Right cardiac atrium (tissue), 5 donors: ENCODE measurements at places on chromosomes 1 and 21. TPM values are rescaled to one million over a fixed set of nuclear protein-coding genes. Genes with fewer than 3 reads are reported as not detected.

The PCSK9 gene
- total RNA-seq = not detected

The HMGN1 gene
- 84.6 TPM for total RNA-seq

The CHRNB2 gene
- total RNA-seq = not detected

The RIPPLY3 gene
- total RNA-seq = not detected

The S100A12 gene
- 2.2 TPM for total RNA-seq

The PEX11B gene
- total RNA-seq = 21.9 TPM

The DYRK3 gene
- 15.7 TPM for total RNA-seq

The CDA gene
- total RNA-seq = 2.2 TPM

The ZBED6 gene
- 15.7 TPM for total RNA-seq

The RHEX gene
- total RNA-seq = 0.82 TPM

The KCNK2 gene
- total RNA-seq = not detected

The CA6 gene
- total RNA-seq = not detected

GRCh38 chr1:161956097-161956496 is 67.6 kb downstream of the OLFML2B start:
- no peak for DNase-seq

DNA sequence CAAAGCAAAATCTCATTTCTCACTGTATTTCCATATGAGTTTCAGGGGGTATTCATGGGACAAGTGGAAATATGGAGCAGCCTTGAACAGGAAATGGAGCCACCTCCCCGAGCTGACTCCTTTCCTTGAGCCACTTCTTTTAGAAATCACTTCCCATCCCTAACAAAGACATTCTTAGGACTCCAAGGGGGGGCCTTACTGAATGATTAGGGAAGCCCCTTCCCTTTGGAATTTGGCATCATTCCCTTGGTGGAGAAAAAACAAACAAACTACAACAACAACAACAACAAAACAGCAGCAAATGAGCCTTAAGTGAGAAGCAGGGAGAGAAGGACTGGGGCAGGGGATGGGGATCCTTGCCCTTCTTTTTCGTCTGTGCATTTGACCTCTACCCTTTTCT is 278.3 kb downstream of the ZNF648 start:
- DNase-seq = no peak

- DNase-seq = no peak
These were observed 51.4 kb downstream of the RHBG start for GRCh38 chr1:156420205-156421061.

DNA sequence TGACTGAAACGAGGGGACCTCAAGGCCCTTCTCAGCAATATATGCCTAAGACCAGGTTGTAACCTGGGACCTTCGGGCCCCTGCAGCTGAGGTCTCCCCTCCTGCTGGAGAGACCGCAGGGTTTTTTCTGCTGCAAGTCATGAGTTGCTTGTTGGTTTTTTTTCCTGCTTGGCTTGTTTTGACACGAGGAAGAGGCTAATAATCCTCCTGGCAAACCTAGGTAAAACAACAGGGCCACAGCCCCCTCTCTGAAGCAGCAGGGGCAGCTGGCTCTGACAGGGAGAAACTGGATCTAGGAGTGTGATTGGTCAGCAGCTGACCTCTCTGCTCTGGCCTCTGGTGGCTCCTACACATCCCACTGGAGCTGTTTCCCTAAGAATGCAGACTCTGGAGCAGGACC is 69.0 kb downstream of the CD34 start:
- no peak for DNase-seq

DNA sequence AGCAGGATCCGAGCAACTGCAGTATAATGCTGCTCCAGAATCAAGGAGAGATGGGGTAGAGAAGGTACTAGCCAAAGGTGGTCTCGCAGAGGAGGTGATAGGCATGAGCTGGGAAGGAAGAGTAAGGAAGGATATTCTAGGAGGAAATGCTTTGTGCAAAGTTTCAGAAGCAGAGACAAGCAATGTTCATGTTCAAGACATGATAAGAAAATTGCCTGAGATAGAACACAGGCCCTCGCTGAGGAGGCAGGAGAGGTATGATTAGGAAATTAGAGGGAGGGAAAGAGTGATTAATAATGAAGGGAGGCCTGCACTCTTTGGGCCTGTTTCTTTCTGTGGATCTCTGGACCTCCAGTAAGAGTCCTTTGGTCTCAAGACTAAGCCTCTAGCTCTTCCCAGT is 12.9 kb upstream of the ETV3 start:
- DNase-seq = no peak

GRCh38 chr1:230174041-230174440 is 107.0 kb downstream of the GALNT2 start:
- no peak for DNase-seq

DNA sequence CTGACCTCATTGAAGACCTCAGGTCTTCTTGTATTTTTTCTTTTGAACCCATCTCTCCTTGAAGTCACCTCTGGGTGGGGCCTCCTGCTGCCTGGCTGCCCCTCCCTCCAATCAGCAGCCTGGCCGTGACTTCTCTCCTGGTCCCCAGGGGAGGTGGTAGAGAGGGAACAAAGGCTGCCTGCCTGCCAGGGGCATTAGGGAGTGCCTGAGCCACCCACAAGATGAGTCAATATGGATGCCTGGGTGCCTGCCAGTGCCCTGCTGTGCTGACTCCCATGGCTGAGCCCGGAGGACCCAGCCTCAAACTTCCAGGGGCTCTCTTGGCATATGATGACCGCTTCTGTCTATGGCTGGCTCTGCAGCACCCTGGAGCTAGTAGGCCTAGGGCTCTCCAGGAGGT is 5.3 kb upstream of the CDCP2 start:
- no peak for DNase-seq

DNA sequence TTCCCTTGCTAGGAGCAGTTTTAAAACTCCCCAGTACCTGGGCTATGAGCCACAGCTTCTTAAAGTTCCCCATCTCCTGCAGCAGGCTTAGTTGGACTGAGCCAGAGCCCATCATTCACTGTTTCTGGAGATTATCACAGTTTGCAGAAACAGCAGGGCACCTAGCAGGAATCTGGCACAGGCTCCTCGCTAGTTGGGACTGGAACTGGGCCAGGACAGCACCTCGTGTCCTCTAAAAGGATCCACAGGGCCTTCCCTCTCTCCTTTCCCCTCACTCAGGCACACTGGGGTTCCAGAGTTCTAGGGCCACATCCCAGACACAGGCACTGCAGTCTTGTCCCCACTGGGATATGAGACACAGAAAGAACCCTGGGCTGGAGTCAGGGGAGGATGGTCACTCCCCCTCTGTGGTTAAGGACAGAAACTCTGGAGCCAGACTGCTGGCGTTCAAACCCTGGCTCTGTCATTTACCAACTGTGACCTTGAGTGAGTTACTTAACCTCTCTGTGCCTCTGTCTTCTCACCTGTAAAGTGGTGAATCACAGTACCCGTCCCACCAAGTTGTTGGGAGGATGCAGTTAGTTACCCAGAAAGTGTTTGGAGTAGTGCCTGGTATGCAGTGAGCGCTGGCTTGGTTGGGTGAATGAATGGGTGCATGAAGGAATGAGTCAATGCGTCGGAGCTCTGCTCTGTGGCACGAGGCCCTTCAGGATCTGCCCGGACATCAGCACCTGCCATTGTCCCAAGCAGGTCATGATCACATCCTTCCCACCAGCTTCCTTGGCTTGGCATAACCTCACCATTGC is 18.8 kb upstream of the ECE1 start:
- peak; percentile 66 for DNase-seq

- DNase-seq = no peak
These were observed 160.8 kb downstream of the PSMG1 start for GRCh38 chr21:39022466-39022862.

- DNase-seq = peak; percentile 66
These were observed 98.3 kb upstream of the TIAM1 start for GRCh38 chr21:31442339-31442738.

DNA sequence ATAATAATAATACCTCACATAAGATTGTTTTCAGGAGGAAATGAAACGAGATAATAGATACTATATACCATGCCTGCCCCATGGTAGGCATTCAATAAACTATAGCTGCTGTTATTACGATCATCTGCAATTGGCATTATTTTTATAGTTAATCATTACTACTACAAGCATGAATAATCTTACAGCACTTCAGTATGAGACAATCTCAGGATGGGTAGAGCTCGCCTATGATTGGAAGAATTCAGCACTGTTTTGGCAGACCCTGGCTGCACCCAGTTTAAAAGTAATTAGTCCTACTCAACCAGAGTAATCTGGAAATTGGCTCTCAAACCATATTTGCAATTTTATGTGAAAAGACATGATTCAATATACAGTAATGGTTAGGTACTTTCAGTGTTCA is 105.0 kb upstream of the DPYD start:
- DNase-seq = no peak

- DNase-seq = peak; percentile 54
These were observed 44.3 kb upstream of the ADARB1 start for GRCh38 chr21:45029948-45030681.

DNA sequence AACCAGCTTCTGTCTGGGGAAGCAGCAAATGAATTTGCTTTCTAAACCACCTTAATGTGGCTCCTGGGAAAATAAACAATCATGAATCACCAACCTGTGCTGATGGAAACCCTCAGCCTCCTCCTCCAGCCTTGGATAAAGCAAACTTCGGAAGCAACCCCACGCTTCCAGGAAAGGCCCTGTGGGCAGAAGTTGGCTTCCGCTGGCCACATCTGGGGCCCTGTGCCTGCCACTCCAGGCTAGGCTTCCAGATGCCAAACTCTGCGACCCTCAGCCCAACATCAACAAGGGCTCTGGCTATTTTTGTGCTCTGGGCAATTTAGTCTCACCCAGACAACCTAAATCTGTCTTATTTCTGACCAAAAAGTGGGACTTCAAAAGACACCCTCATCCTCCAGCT is 6.2 kb upstream of the OXCT2 start:
- no peak for DNase-seq

DNA sequence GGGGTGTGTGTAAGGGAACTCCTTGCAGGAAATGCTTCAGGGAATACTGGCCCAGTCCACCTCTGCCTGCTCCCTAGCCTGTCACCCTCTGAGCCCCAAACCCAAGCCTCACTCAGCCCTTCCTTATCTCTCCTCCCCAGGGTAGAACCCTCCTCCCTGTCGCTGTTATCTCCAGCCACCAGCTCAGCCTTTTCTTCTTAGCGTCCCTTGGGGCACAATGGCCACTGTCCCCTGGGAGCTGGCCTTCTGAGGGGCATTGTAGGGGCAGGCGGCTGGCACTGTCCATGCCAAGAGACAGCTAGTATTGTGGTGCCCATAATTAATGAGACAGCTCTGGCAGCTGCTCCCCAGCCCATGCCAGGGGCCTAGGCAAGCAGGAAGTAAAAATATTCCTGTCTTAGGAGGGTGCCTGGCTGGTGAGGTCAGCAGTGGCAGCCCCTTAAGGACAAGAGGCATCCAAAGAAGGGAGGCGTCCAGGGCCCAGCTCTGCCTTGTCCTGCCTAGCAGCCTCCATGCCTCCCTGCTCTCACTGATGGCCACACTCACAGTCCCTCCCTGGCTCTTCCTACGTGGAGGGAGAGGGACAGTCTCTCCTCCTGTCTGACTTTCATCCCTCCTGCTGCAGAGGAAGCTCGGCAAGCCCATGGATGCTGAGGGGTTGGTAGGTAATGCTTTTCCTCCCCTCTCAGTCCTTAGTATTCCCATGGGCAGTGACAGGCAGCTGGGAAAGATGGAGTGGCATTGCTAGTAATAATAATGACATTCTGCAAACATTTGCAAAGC is 37.5 kb downstream of the KCNQ4 start:
- DNase-seq = no peak

DNA sequence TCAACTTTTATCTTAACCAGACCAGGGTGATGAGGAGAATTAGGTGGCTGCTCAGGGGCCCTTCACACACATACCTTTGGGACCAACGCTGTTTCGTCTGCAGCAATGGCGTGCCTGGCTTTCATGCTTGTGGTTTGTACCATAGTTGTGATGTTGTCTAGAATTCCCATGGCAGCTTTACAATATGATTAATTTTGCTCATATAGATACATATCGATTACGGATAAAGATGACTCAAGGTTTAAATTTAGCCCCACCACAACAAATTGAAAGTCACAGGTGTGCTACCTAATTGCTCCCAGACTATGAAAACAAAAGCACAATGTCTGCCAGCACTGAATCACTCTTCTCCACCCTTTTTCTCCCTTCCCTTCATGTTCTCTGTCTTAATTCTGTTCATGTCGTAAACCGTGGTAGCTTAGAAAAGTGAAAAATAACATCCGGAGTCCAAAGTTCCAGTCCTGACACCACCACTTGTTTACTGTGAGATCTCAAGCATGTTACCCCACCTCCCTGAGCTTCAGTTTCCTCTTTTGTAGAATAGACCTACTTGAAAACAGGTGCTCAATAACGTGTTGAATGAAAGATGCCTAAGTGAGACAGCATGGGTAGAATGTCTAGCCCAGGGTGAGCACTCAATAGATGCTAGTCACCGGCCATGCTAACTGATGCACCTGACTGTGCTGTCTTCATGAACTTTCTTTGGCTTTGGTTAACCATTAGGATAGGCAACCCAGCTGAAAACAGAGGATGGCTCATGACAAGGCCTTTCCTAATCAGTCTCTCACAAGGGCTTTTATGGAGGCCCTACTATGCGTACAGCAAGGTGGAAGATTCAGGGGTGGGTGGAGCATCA is 22.1 kb upstream of the JUN start:
- no peak for DNase-seq

DNA sequence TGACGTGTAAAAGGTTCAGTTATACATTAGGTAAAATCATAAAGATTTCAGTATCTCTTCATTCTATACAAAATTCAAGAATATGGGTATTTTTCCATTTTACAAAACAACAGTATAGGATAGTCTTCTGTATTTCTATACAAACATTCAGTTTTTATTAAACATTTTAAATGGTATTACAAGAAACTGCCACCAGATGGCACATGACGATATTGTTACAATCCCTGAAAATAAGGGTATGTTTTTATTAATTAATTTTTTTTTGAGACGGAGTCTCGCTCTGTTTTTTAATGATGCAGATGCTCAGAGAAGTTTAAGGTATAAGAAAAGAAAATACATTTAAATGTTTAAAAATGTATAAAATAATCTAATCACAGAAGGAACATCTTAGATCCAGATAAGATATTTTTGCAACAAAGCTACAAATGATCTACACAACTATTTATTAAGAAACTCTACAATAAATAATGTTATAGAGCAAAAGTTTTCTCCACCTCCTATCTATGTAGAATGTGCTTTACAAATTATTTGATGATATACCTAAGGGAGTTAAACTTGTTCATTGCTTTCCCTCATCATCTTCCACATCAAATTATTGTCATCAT is 23.5 kb upstream of the RSBN1 start:
- DNase-seq = no peak
